Cortex of kidney (tissue), 1 donor: ENCODE measurements at places on chromosomes 11 and 22.

DNA sequence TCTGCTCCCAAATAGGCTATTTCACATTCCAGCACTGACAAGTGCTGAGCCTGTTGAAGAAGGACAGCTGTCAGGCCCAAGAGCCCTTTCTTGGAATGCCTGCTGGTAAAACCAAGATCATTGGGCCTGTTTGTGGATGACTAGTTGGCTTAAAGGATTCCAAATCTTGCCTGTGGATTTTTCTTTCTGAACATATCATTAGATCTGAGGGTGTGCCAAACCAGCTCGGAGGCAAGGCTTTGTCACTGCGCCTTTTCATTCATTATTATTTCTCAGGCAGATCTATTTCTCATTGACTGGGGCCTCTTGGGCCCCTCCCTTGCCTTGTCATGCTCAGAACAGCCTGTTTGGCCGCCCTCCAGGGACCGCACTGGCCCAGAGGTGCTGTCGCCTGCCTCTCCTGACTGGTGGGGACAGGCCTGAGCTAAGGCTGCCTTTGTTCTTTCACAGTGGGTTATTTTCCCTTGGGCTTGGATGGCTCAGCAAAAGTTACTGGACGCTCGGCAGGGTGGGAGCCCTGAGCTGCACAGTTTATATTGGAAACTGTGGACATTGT is 222.7 kb upstream of the SESN3 start:
- DNase-seq = no peak

- no peak for DNase-seq
These were observed at the start of gene AQP11 for GRCh38 chr11:77589521-77590193. AQP11 (plus strand) TSS chr11:77589953; CDS start chr11:77589993, 40 bp downstream.

GRCh38 chr11:89667001-89667400 is 43.1 kb upstream of the TRIM77 start:
- DNase-seq = no peak

GRCh38 chr22:47625013-47625385 is 862.5 kb downstream of the TBC1D22A start:
- no peak for DNase-seq

DNA sequence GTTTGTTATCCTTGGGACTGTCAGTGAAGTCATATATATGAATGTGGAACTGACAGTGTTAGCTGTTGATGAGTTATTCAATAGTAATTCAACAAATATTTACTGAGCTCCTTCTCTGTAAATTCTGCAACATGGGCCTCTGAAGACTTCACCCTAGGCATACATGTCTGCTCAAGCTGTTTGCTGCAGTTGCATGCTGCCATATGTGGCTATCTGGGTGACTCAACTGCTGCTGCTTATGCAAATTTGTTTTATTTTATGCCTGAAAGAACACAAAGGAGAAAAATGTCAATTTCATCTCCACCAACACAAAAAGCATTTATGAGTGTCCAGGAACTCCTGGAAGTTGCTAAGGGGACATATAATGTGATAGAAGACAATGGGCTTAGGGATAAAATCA is 417.6 kb downstream of the AASDHPPT start:
- no peak for DNase-seq

GRCh38 chr11:117833401-117833891 is 8.9 kb upstream of the FXYD2 start:
- no peak for DNase-seq

- no peak for DNase-seq
These were observed 12.9 kb downstream of the ANO1 start for GRCh38 chr11:70090961-70091381.

DNA sequence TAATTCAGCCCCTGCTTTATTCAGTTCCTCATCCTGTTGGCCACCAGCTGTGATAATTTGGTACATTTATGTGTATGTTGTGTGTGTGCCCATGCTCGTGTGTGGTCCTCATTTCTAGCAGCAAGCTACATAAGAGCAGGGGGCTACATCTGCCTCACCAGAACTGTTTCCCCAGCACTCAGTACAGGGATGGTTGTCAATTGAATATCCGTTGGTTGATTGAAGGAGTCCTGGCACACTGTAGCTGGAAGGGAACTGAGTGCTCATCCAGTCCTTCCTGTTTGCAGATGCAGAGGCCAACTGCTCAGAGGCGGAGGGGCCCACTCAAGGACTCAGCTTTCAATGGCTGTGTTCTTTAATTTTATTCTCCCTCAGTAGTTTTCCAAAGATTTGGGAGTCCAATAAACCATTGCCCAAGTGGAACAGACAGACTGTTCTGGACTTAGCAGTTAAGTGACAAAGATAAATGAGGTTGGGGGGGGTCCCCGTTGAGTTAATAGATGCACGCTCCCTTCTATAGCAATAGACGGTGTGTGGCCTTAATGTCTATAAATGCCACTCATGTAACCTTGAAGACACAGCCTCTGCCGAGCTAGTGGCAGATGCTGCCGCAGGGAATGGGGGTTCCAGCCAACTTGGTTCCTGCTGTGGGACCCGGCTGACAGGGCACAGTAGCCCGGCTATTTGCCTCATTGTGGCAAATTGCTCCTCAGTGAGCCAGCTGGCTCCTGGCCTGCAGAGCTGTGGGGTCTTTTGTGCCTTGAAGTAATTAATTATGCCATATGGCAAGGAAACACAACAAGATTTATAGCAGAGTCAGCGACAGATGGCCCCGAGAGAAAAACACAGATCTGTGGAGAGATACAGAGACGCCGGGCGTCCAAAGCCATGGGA is 71.4 kb upstream of the GRK3 start:
- no peak for DNase-seq

DNA sequence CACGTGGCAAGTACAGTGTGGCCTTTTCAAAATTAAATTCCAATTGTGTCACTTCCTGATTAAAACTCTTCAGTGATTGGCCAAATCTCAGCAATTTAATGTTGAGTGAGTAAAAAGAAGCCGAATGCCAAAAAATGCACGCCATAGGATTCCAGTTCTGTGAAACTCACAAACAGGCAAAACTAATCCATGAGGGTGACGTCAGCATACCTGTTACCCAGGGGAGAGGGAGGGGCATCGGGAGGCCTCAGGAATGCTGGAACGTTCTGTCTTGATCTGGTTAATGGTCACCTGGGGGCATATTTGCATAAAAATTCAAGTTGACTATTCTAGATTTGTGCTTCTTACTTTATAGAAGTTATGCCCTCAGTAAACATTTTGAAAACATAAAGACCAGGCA is 39.9 kb upstream of the RAB1B start:
- DNase-seq = no peak

- no peak for DNase-seq
These were observed 417.0 kb upstream of the ANO5 start for GRCh38 chr11:21775911-21776310.

GRCh38 chr22:43883719-43884415 is 7.9 kb downstream of the PNPLA5 start:
- no peak for DNase-seq

DNA sequence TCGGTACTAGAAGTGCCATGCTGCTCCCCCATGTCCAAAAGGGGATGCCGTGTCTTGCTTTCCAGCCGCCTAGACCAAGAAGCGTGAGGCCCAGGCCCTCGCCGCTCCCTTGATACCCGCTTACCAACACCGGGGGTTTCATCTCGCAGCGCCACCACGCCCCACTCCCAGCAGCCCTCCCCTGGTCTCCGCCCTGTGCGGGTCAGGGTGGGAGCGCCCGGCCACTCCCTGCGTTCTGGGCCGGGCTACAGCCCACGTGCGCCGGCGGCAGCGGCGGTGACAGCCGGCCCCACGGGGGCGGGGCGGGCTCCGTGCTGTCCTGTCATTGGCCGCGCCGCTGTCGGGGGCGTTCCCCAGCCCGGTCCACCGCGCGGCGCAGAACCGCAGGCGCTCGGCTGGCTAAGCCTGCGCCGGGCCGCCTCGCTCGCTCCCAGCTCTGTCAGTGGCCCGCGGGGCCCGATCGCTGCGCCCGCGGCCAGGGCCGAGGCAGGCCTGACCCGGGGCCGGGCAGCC is at the start of gene MICAL2:
Gene MICAL2, plus strand, starts transcription at position 390 of the 513 bp plus-strand sequence. CDS start 51,566 bp downstream, outside the sequence.
- DNase-seq = peak; percentile 37

DNA sequence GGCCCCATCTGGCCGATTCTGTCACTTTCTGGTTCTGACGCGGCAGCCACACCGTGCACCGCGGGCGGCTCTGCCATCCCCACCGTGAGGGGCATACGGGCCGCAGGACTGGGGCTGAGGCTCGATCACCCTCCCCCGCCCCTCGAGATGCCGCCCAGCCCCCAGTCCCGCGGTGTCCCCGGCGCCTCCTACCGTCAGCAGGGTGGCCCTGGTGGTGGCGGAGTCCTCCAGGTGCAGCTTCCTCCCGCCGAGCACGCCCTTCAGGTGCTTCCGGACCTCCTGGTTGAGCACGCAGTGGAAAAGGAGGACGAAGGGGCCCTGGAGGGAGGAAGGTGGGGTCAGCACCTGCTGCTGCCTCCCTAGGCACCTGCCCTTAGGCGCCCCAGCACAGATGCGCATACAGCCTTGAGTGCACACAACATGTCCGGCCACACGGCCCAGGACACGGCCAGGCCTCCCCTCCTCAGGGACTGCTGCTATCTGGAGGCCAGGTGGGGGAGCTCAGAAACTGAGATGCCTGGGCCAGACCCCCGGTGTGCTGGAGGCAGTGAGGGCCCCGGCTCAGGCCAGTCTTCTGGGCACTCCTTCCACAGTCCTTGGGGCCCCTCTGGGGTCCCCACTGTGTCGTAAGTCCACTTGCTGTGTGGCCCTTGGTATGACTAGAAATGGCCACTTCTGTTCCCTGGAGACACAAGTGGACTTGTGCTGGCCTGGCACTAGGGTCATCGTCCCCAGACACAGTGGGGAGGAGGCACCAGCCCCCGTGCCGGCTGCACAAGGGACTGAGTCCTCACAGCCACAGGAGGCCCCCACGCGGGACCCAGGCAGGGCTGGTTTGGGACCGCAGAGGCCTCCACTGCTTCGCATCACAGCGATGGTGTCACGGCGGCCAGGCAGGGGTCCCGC is 31.5 kb downstream of the TRMU start:
- DNase-seq = no peak

DNA sequence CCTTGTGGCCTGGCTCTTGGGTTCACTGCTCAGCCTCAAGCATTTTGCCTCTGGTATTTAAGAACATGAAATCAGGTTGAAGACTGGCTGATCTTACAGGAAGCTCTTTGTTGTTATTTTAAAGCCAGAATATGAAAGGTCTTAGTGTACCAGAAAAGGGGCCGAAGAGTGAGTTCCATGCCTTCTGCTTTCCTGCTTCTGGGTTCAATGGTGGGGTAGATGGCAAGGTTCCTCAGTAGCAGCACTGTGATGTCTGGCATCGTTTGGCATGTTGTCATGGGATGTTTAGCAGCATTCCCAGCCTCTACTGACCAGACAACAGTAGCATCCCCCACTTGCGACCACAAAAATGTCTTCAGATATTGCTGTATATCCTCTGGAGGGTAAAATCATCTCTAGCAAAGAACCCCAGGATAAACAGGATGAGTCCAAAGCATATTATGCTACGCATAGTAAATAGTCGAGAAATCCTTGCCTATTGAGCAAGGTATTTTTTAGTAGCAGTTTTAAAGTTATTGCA is 2.4 kb downstream of the VPS26B start:
- DNase-seq = no peak

- no peak for DNase-seq
These were observed 34.5 kb upstream of the ETS1 start for GRCh38 chr11:128621601-128622501.

DNA sequence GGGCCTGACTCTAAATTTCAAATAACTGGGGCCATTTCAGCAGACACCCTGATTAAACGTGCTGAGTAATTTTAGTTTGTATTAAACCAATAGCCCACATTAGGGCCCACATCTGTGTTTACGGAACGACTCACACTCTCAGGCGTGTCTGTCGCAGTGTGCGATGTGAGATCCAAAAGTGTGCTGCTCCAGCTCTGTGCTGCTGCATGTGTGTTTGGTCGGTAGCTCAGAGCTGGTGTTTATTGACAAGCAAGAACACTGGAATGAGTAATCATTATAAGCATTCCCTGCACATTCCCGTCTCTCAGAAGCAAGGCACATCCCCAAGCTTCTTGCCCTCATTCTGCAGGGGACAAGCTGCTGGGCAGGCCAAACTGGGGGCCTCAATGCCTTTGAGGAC is 7.8 kb downstream of the OPCML start:
- DNase-seq = no peak

GRCh38 chr22:29623553-29624169 is 20.2 kb downstream of the NF2 start:
- no peak for DNase-seq

- no peak for DNase-seq
These were observed 103.5 kb upstream of the OR5AK2 start for GRCh38 chr11:56885177-56885576.

DNA sequence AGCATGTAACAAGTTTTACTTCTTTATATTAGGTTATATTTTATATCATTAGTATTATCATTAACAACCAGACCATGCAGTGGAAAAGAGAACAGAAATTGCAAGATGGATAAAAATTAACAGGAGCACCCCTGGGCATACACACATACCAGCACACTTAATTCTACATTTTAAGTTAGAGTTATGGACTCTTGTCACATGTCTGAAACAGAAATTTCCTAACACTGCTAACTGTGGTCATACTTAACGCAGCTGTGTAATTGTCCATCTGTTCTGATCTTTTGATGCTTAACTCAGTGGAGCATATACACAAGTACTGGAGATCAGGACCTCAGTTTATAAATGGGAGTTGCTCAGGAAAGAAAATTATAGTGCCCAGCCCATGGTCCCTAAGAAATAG is 358 bp downstream of the OR52H1 start:
- no peak for DNase-seq

- no peak for DNase-seq
These were observed 20.1 kb downstream of the OVOL1 start for GRCh38 chr11:65806979-65807378.

DNA sequence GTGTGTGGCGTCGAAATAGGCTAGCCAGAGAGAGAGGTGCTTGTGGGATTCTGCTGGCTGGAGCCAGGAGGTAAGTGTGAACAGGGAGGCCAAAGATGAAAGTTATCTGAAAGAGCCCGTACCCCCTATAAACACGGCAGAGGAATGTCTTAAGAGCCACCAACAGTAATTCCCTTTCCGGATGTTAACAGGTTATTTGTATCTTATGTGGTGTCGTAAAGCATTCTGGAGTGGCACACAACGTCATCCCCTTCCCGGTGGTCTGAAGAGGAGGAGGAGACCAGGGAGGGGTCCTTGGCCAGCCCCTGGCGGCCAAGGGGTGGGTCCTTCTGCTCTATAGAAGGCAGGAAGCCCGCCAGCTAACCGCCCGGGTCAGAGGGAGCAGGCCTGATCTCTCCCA is 39.5 kb downstream of the MACROD1 start:
- DNase-seq = no peak

- DNase-seq = no peak
These were observed 1.0 kb upstream of the LRFN4 start for GRCh38 chr11:66855574-66856495.
